Endodermal cell (in vitro differentiated cells): ENCODE measurements at places on chromosomes 3 and 15. TPM values are rescaled to one million over a fixed set of nuclear protein-coding genes. Genes with fewer than 3 reads are reported as not detected.

NDN gene
- total RNA-seq = 39.5 to 41.8 TPM (median 40.1 TPM) in 3 replicates

GRCh38 chr3:194272861-194273742, 78.0 kb downstream of the CPN2 start:
- DNase-seq = peak; percentile 44

GRCh38 chr15:66706840-66707239, 4.8 kb downstream of the SMAD6 start:
- DNase-seq = no peak

CPN2 gene
- not detected in 3 replicates for total RNA-seq

DNA sequence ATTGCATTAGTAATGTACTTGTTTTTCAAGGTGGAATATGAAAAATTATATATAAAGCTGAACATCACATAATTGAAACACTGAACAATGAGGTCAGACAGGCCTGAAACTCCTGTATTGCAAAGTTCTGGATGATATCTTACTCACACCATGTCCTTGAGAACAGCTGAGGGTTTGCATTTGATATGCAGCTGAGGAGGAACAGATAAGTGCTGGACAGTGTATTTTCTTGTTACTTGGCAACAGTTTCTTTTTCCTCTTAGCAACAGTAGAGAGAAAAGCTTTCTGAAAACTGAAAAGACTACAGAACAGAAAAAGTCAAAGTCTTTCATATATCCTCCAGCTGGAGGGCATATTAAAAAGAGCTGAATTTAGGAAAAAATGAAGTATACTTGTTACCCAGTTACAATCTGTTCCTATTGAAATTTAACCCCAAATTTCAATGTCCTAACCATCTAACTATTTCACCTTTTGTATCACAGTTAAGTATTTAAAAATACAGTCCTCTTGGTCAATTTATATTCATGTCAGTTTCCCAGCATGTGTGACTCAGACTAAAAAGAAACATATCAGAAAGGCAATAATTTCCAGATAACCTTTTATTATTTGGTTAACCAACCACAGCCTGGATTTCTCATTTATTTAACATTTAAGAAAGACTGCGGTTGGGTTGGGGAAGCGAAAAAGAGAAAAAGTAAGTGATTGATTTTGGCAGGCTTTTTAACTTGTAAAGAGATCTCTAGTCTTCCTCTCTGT, 733.0 kb upstream of the DPPA4 start:
- DNase-seq = no peak

GRCh38 chr3:151283907-151284461, 5.6 kb upstream of the P2RY14 start:
- DNase-seq = no peak

DNA sequence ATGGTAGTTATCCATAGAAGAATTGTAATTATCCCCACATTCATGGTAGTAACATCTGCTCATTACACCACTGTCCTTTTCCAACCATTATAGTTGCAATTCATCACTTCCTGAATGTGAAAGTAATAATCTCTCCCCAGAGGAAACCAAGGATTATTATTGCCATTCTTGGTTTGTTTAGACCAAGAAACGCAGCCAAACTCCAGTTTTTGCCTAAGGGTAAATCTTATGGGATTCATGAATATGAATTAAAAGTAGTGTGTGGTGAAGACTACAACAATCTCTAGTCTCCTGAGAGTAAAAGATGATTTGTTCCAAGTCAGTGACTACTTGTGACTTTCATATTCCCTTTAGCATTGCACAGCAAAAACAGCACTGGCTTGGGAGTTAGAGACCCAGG, 45.7 kb upstream of the ABI3BP start:
- DNase-seq = no peak

GRCh38 chr3:31065765-31066164, 171.3 kb upstream of the GADL1 start:
- no peak for DNase-seq

DNA sequence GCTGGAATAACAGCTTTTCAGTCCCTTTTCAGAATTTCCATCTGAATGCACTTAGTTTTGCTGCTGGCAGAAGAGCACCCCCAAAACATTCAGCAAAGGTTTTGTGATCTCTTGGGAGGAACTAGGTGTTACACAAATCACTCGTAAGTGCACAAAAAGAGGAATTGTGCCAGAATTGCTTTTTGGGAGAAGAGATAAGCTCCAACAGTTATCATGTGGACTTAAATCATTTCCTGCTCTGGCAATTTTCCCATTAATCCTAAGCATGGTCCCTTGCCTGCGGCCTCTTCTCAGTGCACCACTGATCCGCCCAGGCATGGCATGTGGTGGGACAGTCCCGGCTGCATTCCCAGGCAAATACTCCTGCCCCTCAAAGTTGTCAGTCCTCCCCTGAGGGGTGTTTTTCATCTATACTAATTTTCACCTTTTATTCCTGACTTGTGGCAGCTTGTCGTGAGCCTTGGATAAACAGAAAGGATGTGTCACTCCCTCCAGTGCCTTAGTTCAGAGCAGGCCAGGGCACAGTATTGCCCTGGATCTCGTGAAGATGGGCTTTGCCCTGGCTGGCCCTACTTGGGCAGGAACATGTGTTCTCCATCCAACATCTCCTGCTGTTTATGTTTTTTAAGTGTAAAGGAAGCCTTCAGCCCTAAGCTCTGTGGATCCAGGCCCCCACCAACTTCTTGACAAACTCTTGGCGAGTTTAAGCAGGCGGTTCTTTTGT, 44.6 kb upstream of the VILL start:
- DNase-seq = peak; percentile 48

DNA sequence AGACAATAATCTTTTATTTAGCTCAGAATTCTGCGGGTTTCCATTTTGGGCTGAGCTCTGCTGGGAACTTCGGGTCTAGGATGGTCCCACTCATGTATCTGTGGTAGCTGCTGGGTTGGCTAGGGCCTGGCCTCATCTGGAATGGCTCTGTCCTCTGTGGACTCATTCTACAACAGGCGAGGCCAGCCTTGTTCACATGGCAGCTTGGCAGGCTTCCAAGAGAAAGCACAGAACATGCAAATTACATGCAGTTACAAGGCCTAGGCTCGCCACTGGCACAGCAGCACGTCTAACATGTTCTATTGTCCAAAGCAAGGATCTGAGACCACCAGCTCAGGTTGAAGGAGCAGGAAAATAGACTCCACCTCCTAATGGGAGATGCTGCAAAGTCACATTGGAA, 431.4 kb downstream of the PDCD6IP start:
- DNase-seq = no peak
